ENCODE measurements at places on chromosomes 1 and 21. TPM values are rescaled to one million over a fixed set of nuclear protein-coding genes. Genes with fewer than 3 reads are reported as not detected.

- DNase-seq: no peak
Measured at GRCh38 chr1:153578490-153578889, 12.8 kb upstream of the S100A2 start.

DNA sequence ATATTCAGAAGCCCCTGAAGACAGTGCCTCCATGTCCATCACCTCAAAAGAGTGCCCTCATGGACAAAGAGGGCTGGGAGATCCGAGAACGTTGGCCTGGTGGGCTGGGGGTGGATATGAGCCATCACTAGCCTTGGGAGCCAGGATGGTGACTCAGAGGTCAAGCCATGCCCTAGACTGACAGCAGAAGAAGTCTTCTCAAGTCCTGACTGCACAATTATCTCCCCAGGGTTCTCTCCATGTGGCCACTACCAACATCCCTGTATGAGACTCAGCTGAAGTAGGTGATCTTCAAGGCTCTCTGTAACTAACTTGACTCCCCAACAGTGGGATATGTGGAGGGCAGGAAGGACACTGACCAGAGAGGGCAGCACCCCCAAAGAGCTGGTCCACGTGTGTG is 7.1 kb upstream of the USF1 start:
- no peak for DNase-seq

SOX13 gene
- total RNA-seq: 7.4 TPM

DBT gene
- total RNA-seq: 2.8 TPM

All from dermis microvascular lymphatic vessel endothelial cell (primary cell).